ENCODE measurements at places on chromosomes 3 and 15. TPM values are rescaled to one million over a fixed set of nuclear protein-coding genes. Genes with fewer than 3 reads are reported as not detected.

The KIF23 gene
- total RNA-seq = 1.1 TPM

The ZNF80 gene
- 0.17 TPM for total RNA-seq

The GRIP2 gene
- total RNA-seq = not detected

The ADAMTS9 gene
- not detected for total RNA-seq

The SPINK8 gene
- total RNA-seq = not detected

The RPUSD2 gene
- total RNA-seq = 18.8 TPM

The SH2D7 gene
- not detected for total RNA-seq

The SLC51A gene
- total RNA-seq = not detected

The CACNA2D2 gene
- 3.8 TPM for total RNA-seq

GRCh38 chr3:150105886-150106612, 135.4 kb upstream of the PFN2 start:
- H3K27ac ChIP-seq = no peak overlapping the region
- H3K4me1 ChIP-seq = no peaks in the 10 kb centered on the region
- no peaks in the 10 kb centered on the region for H3K27me3 ChIP-seq
- H3K4me3 ChIP-seq = no peak overlapping the region
- H3K36me3 ChIP-seq = no peaks in the 10 kb centered on the region

DNA sequence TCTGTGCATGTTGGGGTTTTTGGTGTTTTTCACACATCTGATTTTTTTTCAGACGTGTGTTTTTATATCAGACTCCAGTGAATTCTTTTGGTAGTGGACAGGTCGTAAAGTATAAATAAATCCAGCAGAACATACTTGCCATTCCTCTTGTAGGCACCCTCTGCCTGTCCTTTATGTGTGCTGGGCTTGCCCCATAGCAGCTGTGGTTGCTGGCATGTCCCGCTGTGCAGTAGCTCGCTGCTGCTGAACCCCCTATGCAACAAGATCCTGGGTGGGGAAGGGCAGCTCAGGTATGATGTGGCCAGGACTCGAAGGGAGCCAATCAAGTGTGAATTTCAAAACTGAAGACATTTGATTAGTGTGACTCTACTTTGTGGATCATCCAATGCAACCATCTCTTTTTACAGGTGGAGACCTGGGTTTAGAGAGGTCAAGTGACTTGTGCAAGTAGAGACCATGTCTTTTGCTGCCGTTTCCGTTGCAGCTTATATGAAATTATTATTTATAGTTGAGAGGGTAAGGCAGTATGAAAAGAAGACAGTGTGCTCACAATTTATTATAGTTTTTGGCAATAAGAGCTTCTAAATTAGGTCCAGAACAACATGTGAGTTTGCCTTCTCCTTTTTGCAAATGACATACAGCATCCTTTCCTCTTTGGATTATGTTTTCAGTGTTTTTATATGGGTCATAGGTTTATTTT, 350.8 kb upstream of the C2CD4B start:
- no peaks in the 10 kb centered on the region for H3K36me3 ChIP-seq
- H3K4me3 ChIP-seq = no peak overlapping the region
- H3K4me1 ChIP-seq = no peaks in the 10 kb centered on the region
- H3K27ac ChIP-seq = no peak overlapping the region

DNA sequence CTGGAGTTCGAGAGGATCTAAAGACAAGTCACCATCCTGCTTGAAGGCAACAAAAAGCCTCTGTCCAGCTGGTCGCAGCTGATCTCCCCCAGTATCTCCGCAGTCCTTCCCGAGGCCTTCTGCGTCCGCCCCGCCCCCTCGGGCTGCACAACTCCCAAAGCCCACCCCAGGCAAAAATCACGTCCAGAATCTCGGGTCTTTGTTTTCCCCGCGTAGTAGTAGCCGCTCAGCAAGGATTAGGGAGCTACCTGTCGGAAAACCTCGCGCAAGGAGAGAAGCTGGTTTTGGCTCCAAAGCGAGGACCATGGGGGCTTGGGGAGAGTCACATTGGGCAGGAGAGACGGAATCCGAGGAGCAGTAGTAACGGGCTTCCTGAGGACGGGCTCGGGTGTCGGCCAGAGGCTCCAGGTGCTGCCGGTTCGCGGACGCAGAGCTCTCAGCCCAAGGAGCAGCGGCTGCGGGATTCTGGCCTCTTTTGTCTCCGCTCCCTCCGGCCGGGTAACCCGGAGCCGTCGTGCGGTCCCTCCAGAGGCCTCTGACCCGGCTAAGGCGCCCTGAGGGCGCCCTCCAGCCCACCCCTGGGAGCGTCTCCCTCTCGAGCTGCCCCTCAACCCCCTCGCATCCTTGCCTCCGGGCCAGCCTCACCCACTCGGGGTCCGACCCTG, 401 bp downstream of the ZSCAN29 start:
- peaks cover 25% of the 10 kb centered on the region for H3K36me3 ChIP-seq
- DNase-seq = no peak
- peaks cover 35% of the 10 kb centered on the region for H3K4me1 ChIP-seq

DNA sequence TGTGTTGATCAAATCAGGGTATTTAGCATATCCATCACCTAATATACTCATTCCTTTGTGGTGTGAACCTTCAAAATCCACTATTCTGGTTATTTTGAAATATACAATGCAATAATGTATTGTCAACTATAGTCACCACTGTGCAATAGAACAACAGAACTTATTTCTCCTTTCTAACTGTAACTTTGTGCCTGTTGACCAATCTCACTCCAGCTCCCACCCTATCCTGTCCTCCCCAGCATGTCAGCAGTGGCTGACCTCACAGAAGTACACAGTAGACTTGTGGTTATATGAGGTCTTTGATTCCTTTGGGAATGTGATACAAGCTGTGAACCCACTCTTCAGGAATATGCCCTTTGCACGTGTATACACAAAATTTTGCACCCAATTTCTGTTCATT, 64.2 kb downstream of the ECT2 start:
- DNase-seq = no peak
- no peaks in the 10 kb centered on the region for H3K4me1 ChIP-seq
- H3K27me3 ChIP-seq = no peaks in the 10 kb centered on the region
- H3K36me3 ChIP-seq = no peaks in the 10 kb centered on the region

- no peaks in the 10 kb centered on the region for H3K36me3 ChIP-seq
- DNase-seq = no peak
- H3K27me3 ChIP-seq = no peaks in the 10 kb centered on the region
- no peaks in the 10 kb centered on the region for H3K4me1 ChIP-seq
- H3K4me3 ChIP-seq = no peak overlapping the region
These were observed 108.0 kb upstream of the TBC1D5 start for GRCh38 chr3:17850448-17850847.

DNA sequence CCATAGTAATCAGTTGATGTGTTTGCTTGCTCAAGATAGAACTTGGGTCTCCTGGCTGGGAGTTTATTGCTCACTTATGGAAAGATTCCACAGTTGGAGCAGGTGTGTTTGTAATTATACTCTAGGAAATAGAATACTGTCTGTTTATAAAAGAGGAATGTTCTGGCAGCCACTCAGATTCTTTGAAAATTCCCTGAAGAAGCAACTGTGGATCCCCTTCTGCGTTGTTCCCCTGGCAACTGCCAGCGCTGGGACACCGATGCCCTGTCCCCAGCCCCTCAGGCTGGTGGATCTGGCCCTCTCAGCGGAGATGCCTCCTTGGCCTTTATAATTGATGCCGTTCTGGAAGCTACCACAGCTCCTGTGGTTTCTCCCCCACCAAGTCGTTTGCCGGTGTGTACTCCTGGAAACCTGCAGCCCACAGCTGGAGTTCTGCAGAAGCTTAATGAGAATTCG, 225.9 kb downstream of the ITPR1 start:
- no peak overlapping the region for H3K27ac ChIP-seq
- no peak overlapping the region for H3K4me3 ChIP-seq
- H3K36me3 ChIP-seq = peaks cover 18% of the 10 kb centered on the region
- H3K27me3 ChIP-seq = no peaks in the 10 kb centered on the region
- no peak for DNase-seq

- peaks cover 23% of the 10 kb centered on the region for H3K36me3 ChIP-seq
- no peak for DNase-seq
- H3K4me1 ChIP-seq = peaks cover 18% of the 10 kb centered on the region
- no peaks in the 10 kb centered on the region for H3K27me3 ChIP-seq
- no peak overlapping the region for H3K27ac ChIP-seq
- H3K4me3 ChIP-seq = no peak overlapping the region
These were observed 18.6 kb downstream of the SUCLG2 start for GRCh38 chr3:67635806-67636205.

DNA sequence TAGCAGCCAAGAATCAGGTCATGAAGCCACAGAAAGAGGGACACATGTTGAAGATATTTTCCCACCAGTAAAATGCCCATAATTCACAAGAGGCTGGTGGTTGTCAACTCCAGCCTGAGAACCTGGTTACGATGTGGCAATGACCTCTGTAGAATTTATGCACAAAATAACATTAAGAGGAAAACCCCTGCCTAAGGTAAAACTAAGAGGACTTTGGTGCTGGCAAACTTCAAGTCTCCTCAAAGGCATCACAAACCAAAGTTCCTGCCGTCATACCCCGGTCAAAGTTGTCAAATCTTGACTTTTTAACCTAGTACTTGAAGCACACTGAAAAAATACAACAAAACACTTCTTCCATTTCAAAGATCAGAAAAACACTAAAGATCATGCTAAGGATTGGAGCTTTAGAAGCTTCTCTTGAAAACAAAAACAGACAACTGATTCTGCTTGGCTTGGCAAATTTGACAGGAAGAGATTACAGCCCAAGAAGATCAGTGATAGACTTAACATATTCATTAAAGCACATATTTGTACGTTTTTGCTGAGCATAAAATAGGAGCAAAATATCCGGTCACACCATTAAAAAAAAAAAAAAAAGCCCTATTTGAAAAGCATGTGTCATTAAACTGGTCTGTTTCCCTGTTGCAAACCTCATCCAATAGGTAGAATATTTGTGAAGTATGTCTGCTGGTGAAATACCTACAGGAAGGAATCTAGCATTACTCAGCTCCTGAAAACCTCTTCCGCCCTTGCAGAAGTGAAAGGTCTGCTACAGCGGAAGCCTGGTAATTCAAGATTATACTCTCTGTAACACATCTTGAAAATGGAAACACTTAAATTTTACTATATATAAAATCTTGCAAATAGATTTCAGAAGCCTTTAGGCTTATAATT, 22.8 kb downstream of the EIF4E3 start:
- H3K4me1 ChIP-seq = peaks cover 42% of the 10 kb centered on the region
- peak; percentile 28 for DNase-seq
- H3K36me3 ChIP-seq = peaks cover 54% of the 10 kb centered on the region
- peak overlapping the region; percentile 49 for H3K27ac ChIP-seq
- no peak overlapping the region for H3K4me3 ChIP-seq

DNA sequence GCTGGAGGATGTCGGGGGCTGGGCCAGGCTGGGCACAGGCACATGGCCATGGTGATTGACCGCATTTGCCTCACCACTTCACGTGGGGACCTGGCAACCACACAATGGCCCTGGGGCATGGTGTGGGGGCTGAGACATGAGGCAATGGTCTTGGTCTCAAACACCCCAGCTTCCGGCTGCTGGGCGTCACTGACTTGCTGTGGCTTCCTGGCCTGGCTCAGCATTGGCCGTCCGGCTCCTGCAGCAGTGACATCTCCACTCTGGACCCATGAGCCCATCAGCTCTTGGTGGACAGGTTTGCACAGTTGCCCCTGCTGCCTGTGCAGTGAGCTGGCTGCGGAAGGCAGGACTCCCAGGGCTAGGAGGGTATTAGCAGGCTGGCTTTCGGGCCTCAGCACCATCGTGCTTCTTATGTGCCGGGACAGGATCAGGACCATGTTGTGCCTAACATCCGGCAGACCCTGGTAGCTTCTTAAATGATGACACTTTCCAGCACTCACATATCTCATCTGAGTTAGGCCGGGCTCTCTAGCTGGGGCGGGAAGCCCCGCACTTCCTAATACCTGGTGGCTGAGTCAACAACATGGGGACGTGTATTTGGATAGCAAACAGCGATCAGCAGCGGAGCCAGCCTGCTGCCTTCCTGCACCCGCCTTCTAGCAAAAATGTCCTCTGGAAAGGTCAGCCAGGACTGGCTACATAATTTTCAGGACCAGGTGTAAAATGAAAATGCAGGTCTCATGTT, 34.1 kb downstream of the ZNF710 start:
- H3K36me3 ChIP-seq = no peaks in the 10 kb centered on the region
- H3K27ac ChIP-seq = peak overlapping the region; percentile 59
- peak overlapping the region; percentile 25 for H3K4me3 ChIP-seq
- peaks cover 78% of the 10 kb centered on the region for H3K4me1 ChIP-seq

DNA sequence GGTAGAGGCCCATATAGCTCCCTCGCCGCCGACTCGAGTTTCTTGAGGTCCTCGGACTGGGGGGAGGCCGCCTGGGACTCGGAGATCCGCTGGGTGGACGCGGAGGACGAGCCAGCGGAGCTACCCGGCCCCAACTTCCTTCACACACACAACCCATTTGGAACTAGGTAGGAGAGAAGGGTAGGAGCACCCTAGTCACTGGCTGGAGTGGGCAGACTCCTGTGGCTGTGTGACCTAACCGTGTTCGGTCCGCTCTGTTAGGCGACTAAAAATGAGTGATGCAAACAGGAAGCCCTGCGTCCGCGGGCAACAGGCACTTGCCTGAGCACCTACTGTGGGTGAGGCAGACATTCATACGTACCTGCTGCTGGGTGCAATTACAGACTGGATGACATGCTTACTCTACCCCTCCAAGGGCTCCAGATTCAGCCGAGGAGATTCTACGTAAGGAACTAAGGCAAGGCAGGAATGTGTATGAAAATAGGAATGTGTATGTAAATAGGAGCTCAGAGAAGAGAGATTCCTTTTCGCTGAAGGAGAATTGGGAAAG, 4.6 kb upstream of the SIN3A start:
- no peaks in the 10 kb centered on the region for H3K27me3 ChIP-seq
- no peaks in the 10 kb centered on the region for H3K36me3 ChIP-seq
- DNase-seq = peak; percentile 39

DNA sequence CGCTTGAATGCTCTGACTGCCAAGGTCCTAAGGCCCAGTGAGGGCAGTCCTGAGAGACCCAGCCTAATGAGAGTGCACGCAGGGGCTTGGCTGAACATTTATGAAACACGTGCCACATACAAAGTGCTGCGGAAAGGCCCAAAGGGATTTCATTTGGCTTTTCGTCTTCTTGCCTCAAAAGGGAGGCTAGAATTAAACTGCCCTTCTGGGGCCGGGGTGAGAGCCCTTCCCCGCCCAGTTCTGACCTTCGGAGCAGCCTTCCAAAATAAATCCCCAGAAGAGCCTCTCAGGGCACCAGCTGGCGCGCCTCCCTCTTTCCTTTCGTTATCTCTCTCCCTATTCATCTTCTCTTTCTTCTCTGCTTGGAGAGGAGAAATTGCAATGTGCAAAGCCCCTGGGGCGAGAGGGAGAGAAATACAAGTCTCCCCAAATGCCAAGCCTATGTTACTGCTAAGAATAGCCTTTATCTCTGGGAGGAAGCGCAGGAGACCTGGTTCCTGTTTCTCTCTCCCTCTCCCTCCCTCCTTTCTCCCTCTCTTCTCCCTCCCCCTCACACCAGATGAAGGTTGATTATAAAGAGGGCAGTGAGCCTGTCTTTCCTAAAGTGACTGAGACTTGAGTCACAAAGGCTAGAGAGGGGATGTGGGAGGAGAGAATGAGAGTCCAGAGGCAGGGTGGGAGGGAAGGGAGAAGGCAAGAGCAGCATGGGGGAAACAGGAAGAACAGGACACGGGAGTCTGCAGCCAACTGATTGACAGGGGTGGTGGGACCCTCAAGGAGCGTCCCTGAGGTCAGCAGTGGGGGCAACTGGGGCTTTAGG, 36.7 kb upstream of the NDUFB4 start:
- peak; percentile 0 for DNase-seq
- no peak overlapping the region for H3K27ac ChIP-seq
- peak overlapping the region; percentile 43 for H3K4me3 ChIP-seq
- no peaks in the 10 kb centered on the region for H3K27me3 ChIP-seq
- peaks cover 15% of the 10 kb centered on the region for H3K4me1 ChIP-seq

All from CD4-positive, alpha-beta T cell (primary cell).